Activated naive CD4-positive, alpha-beta T cell treated with anti-CD3 and anti-CD28 coated beads, Interleukin-2, amount 50 U/mL, for 16 hours (primary cell): ENCODE measurements at places on chromosomes 11 and 22.

DNA sequence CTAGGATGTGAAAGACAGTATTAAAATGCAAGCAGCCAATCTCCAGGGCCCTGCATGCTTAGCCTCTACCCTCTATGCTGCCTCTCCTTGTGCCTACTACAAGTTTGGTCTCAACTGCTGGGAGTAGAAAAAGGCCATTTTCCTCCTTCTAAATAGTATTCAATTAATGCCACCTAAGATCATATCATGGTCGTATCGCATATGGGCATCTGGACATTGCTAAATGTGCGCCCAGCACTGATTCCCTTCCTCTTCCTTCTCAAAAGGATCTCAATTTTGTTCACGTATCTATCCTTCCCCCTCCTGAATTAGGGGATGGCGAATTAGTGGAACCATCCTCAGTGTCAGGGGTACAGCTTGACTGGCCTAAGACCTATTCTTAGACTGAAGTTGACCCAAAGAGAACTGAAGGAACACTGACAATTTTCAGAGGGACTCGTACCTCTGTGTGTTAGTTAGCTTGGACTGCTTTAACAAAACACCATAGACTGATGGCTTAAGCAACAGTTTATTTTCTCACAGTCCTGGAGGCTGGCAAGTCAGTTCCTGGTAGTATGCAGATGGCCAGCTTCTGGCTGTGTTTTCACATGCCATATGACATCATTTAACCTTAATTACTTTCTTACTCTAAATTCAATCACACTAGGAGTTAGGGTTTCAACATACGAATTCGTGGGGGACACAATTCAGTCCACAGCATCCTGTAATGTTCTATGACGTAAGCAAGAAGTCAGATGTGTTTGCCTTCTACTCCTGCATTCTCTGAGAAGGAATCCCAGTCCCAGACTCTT, 8.5 kb upstream of the NUP50 start:
- DNase-seq = no peak

GRCh38 chr22:32535531-32536190, 61.0 kb downstream of the FBXO7 start:
- no peak for DNase-seq

DNA sequence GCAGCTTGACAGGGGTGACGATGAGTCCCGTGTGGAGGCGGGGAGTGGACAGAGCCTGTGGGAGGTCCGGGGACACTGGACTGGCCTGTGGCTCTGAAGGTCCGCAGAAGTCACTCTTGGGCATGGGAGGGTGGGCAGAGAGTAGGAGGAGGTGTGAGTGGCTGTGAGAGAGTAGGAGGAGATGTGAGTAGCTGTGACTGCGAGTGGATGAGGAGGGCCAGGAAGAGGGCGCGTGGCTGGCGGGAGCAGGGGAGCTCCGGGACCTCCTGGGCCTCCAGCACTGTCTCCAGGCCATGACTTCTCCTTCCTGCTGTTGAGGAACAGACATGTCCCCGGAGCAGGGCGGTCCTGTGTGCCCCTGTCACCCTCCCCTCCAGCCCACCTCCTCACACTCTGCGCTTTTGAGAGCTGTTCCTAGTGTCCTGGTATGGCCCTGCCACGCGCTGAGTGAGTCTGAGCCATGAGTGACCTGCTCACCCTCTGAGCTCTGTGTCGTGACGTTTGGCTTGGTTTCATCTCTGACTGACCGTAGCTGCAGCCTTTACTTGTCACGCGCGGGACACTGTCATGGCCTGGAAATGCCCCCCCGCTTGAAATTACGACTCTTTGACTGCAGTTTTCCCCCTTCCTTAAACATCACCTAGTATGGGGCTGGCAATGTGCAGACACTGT, 391.5 kb downstream of the TBC1D22A start:
- no peak for DNase-seq

DNA sequence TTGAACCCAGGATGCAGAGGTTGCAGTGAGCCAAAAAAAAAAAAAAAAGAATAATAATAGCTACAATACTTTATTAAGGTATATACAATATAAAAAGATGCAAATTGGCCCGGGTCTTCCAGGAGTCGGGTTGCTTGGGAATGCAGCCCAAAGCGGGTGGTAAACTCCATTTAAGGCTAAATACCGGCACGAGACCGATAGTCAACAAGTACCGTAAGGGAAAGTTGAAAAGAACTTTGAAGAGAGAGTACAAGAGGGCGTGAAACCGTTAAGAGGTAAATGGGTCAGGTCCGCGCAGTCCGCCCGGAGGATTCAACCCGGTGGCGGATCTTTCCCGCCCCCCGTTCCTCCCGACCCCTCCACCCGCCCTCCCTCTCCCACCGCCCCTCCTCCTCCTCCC, 143.3 kb downstream of the DLG2 start:
- DNase-seq = no peak

DNA sequence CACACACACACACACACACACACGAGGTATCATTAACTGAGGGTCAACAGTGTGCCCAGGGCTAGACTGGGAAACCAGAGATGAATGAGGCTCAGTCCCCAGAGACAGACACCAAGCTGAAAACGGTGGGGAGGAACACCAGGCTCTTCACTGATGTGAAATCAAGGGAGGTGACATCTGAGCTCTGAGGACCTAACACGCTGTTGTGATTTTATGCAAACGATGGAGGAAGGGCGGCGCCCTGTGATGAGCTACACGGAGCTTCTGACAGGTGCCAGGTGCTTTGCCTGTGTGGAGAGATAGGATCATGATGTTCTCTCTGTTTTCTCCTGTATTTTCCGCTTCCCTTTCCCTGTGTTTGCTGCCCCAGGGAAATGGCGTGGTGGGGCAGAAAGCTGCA, 6.5 kb upstream of the CYB5R3 start:
- no peak for DNase-seq

- DNase-seq = no peak
Observed at GRCh38 chr11:17810041-17810440, 75.5 kb downstream of the KCNC1 start.

DNA sequence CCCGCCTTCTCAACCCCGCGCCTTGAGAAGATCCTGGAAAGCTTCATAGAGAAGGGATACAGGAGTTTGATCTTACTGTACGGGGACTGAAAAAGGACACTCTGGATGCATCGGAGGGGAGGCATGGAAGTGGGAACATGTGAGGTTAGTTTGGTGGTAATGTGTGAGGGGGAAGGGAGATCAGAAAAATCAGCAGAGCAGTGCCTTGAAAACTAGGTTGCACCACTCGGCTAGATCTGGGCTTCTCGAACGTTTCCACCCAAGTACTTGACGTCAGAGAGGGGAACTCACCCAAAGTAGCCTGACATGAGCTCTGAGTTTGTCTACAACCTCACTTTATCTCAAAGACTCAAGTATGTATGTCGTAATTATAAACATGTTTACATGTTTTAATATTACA, 14.5 kb downstream of the USP35 start:
- DNase-seq = no peak

DNA sequence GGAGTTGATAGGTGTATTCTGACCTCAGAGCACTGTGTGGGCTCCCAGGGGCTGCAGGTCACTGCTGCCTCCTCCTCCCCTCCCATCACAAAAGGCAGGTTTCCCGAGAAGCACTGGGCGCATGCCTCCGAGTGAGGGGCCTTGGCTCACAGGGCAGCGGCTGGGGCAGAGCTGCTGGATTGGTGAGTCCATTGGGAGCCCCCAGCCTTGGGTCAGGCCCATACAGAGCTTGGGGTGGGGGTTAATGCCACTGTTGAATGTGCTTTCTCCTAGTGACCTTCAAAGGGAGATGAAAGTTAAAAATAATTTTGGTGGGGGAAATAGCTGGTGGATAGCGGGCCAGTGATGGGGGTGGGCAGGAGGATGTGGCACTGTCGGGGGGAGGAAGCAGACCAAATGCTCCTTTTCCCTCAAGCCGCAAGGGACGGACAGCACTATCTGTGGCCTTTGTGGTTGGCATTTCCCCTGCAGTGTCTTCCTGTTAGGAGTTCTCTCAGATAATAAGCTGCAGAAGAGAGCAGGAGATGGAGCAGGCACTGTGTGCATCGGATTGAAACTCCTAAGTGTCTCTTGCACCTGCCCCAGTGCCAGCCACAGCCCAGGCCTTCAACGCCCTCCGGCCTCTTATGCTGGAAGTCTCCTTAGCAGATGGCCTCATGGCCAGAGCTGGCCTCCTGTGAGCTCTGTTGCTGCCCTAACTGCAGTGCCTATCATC, 3.2 kb downstream of the TUBA8 start:
- DNase-seq = no peak

DNA sequence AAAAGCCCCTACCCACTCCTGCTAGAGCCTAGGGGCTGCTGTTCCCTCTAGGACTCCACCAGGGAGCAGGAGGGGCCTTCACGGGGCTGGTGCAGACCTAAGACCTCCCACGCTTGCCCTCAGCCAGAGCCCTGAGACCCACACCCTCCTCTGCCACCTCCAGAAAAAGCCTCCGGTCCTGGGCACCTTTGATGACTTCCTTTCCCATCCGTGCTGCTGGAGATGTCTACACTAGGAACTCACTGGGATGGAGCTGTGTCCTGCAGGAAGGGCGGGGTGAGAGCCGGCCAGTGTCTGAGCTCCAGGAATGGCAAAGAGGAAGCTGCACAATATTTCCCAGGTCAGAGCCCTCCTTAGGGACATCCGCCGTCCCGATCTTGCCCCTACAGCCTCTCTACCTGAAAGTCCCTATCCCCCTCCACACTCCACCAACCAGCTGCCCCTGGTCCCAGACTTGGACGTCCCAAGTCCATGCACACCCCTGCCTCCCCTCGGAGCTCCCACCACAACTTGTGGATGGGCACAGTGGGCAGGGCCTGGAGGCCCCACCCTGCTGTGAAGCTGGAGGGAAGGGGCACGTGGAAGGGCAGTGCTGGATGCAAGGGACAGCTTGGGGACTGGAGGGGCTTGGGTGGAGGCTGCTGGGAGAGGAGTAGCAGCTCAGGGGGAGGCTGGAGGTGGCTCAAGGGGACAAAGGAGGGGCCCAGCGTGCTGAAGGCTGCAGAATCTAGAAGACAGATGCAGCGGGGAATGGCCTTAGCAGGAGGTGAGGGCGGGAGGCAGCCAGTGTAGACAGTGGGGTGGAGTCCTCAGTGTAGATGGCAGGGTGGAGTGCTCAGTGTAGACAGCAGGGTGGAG, 13.5 kb upstream of the LRP5 start:
- no peak for DNase-seq

DNA sequence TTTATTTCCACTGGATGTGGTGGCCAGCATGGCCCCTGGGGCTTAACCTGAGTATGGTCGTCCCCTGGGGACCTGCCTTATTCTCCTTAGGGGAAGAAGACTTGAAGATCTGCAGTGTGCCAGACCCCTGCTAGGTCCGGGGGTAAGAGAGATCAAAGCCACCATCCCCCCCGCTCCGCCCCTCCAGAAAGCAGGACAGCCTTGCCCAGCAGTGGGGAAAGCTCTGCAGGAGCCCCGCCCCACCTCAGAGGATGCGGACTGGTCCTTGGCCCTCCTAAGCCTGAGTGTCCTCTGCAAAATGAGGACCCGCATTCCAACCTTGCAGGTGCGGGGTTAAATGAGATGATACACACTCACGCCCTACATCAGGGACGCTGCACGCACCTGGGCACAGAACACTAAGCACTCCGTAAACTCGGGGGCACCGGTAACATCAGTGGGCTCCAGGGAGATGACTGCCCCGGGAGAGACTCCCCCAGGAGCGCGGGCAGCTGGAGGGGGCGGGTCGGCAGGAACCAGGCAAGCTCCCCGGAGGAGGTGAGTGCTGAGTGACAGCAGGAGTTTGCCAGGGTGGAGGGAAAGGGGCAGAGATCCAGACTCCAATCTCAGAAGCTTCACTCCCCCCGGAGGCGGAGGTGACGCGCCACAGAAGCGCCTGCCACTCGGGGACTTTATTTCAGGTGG, 564 bp upstream of the ANO1 start:
- no peak for DNase-seq

DNA sequence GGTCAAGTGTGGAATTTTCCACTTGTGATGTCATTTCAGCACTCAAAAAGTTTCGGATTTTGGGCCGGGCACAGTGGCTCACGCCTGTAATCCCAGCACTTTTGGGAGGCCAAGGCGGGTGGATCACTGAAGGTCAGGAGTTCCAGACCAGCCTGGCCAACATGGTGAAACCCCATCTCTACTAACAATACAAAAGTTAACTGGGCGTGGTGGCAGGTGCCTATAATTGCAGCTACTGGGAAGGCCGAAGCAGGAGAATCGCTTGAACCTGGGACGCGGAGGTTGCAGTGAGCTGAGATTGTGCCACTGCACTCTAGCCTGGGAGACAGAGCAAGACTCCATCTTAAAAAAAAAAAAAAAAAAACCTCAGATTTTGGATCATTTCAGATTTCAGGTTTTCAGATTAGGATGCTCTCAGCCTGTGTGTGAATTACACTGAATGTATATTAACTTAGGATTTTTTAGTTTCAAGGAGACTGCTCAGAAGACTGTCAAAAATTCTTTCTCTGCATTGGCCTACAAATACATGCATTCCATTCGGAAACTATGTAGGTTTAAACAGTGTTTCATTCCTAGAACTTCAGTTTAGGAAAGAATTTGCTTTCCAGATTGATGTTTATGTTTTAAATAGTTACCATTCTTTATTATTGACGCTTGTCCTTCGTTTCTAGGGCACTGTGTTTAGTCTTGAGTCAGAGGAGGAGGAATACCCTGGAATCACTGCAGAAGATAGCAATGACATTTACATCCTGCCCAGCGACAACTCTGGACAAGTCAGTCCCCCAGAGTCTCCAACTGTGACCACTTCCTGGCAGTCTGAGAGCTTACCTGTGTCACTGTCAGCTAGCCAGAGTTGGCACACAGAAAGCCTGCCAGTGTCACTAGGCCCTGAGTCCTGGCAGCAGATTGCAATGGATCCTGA, 48.0 kb downstream of the BID start:
- no peak for DNase-seq
